ENCODE measurements at places on chromosomes 7 and 10. TPM values are rescaled to one million over a fixed set of nuclear protein-coding genes. Genes with fewer than 3 reads are reported as not detected.

The MYO3A gene
- not detected for total RNA-seq

The ATOH7 gene
- not detected for total RNA-seq

The C1QL3 gene
- not detected for total RNA-seq

The KIF20B gene
- total RNA-seq = 46.0 TPM

GRCh38 chr10:115829521-115830205, 443.3 kb downstream of the GFRA1 start:
- DNase-seq = peak; percentile 46

- no peak for DNase-seq
These were observed 4.0 kb upstream of the CREB5 start for GRCh38 chr7:28408105-28408959.

The FLNC gene
- total RNA-seq = 23.1 TPM

DNA sequence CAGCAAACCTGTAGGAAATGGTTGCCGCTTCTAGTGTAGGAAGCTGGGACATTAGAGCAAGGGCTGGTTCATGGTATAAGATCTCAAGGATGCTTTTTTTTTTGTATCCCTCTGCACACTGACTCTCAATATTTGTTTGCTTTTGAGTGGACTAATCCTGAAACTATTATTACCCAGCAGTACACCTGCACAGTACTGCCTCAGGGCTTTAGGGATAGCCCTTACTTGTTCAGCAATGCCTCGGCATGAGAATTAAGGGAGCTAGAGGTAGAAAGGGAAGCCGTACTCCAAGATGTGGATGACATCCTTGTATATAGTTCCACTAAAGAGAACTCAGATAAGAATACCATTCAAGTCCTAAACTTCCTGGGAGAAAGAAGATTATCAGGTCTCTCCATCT, 70.5 kb downstream of the COPG2 start:
- no peak for DNase-seq

The ZPBP gene
- not detected for total RNA-seq

DNA sequence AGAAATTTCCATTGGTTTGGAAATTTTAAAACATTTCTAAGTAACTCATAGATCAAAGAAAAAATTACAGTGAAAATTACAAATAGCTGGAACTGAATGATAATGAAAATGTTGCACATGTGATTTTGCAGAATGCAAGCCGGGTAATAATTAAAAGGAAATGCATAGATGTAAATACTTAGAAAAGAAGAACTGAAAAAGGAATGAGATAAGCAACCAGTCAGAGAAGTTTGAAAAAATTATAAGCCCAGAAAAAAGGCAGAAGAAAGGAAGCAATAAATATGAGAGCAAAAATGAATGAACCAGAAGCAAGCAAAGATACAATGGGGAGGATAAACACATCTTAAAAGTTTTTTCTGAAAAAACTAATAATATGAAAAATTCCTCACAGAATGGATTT, 3.2 kb upstream of the TMEM273 start:
- DNase-seq = no peak

DNA sequence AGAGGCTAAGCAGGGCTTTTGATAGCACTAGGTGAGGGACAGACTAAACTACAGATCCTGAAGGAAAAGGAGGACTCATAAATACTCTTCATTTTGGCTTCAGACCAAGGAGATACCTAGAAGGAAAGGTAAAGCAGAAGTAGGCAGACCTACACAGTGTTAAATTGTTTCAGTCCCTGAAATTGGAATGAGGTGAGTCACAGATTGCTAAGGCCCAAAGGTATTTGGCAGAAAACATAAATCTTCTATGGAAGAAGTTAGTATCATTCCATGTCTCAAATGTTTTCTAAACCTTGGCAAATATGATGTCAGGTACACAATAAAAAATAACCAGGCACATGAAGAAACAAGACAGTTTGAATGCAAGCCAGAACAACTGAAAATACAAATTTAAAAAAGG, 30.0 kb downstream of the MTERF1 start:
- peak; percentile 64 for DNase-seq

The TMEM236 gene
- total RNA-seq = 0.05 TPM

The TMEM213 gene
- not detected for total RNA-seq

DNA sequence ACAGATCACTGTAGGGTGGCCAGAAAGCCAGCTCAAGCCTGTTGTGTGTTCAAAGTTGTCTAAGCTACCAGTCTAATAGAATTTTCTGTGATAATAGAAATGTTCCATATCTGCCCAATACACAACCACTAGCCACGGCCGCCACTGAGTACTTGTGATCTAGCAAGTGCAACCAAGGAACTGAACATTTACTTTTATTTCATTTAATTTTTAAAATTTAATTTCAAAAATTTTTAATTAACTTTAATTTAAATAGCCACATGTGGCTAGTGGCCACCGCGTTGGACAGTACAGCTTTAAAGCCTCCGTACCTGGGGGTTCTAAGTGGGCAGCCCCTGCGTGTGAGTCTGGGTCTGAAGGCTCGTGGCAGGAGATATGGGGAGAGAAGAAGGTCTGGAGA, 60.4 kb downstream of the SH3PXD2A start:
- no peak for DNase-seq

- DNase-seq = peak; percentile 27
These were observed 7.3 kb downstream of the GPR37 start for GRCh38 chr7:124758327-124758726.

The GIMAP8 gene
- total RNA-seq = not detected

DNA sequence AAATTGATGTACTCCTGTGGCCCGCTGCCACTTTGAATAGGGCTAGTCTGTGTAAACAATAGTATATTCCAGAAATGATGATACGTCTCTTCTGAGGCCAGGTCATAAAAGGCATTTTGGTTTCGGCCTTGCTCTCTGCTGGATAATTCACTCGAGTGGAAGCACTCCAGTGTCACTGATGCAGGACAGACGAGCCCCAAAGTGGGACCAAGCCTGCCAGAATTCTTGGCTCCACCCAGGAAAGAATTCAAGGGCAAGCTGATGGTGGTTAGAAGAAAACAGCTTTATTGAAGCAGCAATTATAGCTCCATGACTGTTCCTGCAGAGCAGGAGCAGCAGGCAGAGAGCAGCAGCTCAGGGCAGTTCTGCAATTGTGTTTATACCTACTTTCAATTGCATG, 717.6 kb downstream of the GRM8 start:
- DNase-seq = no peak

GRCh38 chr10:31808258-31809218, 120.1 kb downstream of the ARHGAP12 start:
- DNase-seq = peak; percentile 63

- DNase-seq = no peak
These were observed 16.2 kb downstream of the STX1A start for GRCh38 chr7:73703225-73703624.

GRCh38 chr7:43040461-43040860, 72.0 kb upstream of the HECW1 start:
- no peak for DNase-seq

DNA sequence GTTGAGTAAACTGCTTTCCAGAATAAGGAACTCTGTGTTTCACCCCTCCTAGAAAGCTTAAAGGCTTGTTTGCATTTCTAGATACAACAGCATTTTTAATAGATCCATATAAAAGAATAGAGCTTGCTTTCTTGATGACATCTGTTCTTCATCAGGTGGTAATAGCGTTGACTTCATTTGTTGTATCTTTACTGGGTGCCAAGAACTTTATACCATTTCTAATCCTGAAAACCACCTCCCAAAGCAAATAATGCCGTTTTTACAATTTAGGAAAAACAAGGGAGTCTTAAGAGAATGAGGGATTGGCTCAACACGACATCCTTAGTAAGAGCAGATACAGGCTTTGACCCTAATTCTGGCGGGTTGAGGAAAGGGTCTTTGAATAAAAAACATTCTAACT, 993.4 kb downstream of the TYW1 start:
- DNase-seq = no peak

DNA sequence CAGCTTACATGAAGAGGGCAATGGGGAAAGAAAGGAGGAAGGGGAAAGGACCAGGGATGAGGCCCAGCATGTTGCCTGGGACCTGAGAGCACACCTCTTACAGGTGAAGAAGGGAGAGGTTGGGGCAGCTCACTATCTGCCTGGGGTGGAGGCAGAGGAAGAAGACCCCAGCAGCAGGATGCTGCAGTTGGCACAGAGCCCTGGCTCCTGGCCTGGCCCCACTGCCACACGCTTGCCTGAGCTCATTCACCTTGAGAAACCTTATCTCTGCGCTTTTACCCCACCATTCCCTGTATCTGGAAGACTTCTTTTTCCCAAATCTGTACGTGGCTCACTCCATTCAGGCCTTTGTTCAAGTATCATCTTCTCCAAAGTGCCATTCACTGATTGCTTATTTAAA, 147.8 kb upstream of the TMEM72 start:
- DNase-seq = no peak

DNA sequence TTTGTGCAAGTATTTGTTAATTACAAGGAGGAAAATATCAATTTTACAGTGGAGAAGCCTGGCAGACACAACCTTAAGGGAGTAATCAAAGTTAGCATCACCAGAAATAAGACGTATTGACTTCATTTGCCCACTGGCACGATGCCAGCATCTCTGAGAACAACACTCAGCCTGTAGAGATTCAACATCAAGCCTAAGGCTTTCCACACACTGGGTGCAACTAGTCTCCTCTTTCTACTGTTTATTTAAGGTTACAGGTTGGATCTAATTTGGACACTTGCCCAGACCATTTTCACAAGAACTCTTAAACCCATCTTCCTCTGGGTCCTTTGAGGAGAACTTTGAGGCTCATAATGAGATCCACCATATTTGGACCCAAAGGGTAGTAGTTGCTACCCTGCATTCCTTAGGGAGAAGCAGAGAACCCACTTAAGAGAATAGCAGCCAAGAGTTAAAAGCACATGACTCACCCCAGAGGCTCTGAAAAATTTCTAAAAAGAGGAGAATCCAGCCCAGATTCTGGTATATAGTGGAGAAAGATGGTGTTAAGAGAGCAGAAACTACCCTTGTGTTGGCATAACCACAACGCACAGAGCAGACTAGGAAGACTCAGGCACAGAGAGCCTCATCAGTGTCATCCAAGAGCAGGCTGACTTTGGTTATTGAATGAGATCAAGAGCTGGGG, 97.3 kb downstream of the CCDC71L start:
- DNase-seq = no peak

- DNase-seq = no peak
These were observed 323.6 kb downstream of the BBS9 start for GRCh38 chr7:33452805-33453502.

DNA sequence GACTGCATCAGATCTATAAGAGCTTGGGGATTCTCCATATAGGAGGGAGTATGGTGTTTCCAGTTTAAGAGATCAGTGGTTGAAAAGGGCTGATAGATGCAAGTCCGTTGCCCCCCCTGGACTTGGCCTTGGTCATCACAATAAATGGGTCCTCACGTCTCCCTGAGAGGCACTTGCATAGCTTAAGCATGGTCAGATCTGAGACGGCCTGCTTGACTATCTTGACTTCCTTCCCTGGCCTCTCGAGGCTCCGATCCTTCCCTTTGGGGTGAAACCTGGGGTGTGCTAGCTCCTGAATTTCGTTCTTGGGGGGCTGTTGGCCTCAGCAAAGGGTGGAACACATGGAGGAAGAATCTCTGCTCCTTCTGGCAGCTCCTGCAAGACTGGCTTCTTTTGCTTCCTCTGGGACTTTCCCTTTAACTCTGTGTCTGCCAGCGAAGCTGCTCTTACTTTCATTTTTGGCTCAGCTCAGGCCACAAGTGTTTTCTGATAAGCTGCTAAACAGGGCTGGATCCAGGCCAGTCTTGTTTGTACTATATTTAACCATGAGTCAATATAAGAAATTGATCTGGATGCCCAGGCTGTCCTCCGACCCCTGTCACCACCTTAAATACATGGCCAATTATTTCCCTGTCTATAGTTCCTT, 11.2 kb upstream of the ZNF485 start:
- DNase-seq = no peak

The BAMBI gene
- total RNA-seq = 43.8 TPM

GRCh38 chr7:140223515-140224221, 46.9 kb upstream of the KDM7A start:
- DNase-seq = no peak

GRCh38 chr10:97849103-97849686, 448 bp upstream of the GOLGA7B start:
- no peak for DNase-seq

The ZNF804B gene
- not detected for total RNA-seq

The MAT1A gene
- 0.34 TPM for total RNA-seq

DNA sequence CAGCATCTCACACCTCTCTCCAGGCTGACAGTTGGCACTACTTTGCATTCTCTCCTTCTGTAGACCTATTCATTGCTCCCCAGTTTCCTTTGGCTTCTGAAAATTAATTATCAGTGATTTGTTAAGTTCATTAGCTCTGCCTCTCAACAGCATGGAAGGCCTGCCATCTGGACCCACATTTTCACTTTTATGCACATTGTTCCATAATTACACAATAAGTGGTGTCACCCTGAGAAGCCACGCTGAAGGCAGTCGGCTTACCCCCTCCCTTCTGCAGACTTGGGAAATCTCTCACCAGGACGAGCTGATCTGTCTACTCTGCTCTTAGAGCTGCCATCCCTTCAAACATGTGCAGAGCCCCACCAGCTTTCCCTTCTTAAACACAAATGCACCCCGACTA, 64.7 kb downstream of the SLIT1 start:
- no peak for DNase-seq

The MEOX2 gene
- not detected for total RNA-seq

DNA sequence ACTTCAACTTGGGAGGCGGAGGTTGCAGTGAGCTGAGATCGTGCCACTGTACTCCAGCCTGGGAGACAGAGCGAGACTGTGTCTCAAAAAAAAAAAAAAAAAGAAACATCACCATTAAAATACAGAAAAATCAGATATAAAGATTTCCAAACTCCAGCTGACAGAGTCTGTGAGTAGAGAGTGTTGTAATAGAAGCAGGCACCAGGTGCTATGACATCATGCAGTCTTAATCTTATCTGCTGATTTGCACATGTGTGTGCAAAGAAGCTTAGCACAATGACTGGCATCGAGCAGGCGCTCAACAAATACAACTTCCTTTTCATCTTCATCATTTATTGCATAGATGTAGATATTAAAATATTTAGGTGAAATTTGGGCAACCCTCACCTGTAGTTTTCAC, 92.2 kb downstream of the PRKCQ start:
- DNase-seq = no peak

DNA sequence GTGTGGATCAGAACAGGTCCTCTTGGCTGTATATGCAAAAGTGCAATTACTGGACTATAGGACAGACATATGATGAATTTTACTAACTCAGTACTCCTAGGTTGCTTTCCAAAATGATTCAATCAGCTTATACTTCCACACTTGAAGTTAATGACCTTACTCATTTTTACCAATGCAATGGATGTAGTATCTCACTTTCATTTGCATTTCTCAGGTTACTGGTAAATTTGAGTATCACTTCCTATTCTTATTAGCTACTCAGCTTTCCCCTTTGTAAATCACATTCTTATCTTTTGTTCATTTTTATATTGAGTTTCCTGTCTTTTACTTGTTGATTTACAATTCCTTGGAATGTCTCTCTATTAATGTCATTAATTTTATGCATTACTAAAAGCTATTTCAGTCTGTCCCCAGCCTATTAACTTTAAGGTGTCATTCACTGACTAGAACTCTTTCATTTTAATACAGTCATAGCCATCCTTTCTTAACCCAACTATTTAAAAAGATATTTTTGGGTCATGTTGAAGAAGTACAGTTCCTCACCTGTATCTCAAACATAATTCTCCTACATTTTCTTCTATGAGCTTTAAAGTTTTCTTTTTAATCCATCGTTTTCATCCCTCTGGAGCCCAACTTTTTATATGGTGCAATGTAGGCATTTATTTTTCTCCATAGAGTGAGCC, 88.6 kb downstream of the VIM start:
- no peak for DNase-seq

All from A172 (cell line).